M059J (cell line): ENCODE measurements at places on chromosomes 1 and 21. TPM values are rescaled to one million over a fixed set of nuclear protein-coding genes. Genes with fewer than 3 reads are reported as not detected.

DNA sequence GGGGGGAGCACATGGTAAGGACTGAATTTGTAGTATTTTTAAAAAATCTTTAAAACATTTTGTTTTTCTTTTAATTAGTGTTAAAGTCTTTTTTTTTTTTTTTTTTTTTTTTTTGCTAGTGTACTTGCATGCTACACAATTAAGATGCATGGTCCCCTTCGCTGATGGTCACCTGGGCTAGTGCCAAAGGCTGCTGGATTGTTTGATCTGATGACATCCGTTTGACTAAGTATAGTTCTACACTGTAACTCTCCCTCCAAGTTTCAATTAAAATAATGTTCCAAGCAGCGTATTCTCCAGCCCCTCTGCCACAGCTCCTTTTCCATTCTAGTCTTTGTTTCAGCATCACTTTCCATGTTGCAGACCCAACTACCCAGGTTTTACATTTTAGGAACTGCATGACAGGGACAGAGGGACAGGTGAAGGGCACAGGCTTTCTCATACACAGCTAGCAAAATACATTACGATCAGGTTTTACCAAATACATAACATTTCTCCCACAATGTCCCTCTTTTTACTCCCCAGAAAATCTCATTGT, 852 bp upstream of the RAVER2 start:
- no peak for DNase-seq

SYT6 gene
- total RNA-seq: not detected in 2 replicates

DNA sequence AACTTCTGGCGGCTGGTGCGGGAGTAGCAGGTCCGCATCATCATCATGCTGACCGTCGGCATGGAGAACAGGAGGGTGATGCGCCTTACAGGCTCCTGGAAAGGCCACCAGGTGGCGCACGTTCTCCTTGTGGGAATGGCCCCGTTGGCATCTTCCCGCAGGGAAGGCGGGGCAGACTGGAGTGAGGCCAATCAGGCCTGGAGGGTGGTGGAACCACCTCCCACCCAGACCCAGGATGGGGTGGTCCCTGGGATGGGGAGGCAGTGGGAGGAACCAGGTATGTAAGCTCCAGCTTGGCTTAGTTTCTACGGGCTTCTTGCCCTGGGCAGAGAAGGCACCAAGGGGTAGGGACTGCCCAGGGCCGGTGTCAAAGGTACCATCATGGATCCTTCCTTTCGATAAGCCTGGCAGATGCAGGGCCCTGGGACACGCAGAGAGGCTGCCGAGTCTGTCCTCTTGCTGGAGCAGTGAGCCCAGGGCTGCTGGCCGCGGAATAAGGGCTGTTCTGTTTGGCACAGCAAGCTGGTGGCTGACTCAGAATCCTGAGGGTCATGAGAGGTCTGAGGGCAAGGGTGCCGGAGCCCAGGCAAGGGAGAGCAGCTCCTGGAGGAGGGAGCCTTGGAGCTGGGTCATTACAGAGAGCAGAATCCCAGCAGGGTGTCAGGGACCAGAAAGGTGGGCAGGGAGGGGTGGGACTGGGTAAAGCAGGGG, 8.7 kb upstream of the LGR6 start:
- DNase-seq: peak; percentile 83

- no peak for DNase-seq
Observed at GRCh38 chr1:14136152-14136763, 436.3 kb downstream of the PRDM2 start.

DNA sequence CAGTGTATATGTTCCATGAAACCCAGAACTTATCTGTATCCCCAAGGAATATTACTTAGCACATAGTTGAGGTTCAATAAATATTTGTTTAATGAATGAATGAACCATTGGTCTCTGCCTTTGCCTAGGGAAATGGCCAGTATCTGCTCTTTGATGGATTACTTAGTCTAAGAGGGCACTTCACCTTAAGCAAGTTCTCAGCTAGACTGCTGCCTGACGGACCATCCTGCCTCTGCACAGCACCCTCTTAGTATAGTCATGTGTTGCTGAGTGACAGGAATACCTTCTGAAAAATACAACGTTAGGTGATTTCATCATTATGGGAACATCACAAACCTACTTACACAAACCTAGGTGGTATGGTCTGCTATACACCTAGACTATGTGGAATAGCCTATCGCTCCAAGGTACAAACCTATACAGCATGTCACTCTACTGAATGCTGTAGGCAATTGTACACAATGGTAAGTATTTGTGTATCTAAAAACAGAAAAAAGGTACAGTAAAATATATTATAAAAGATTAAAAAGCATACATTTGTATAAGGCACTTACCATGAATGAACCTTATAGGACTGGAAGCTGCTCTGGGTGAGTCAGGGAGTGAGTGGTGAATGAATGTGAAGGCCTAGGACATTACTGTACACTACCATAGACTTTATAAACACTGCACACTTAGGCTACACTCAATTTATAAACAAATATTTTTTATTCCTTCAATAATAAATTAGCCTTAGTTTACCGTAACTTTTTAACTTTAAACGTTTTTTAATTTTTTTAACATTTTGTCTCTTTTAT, 83.7 kb upstream of the LRRC8D start:
- DNase-seq: no peak

GRCh38 chr1:19645411-19646251, 1.5 kb downstream of the NBL1 start:
- DNase-seq: peak; percentile 33

DNA sequence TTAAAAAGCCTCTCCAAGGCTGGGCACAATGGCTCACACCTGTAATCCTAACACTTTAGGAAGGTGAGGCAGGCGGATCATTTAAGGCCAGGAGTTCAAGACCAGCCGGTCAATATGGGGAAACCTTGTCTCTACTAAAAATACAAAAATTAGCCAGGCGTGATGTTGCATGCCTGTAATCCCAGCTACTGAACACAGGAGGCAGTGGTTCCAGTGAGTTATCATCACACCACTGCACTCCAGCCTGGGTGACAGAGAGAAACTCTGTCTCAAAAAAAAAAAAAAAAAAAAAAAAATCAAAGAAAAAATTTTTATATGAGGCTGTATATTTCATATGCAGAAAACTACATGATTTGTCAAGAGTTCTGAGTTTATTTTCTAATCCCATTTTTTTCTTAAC, 1107.1 kb upstream of the TMPRSS15 start:
- DNase-seq: no peak

- no peak for DNase-seq
Observed at GRCh38 chr1:159949123-159949522, 3.7 kb upstream of the IGSF9 start.

DNA sequence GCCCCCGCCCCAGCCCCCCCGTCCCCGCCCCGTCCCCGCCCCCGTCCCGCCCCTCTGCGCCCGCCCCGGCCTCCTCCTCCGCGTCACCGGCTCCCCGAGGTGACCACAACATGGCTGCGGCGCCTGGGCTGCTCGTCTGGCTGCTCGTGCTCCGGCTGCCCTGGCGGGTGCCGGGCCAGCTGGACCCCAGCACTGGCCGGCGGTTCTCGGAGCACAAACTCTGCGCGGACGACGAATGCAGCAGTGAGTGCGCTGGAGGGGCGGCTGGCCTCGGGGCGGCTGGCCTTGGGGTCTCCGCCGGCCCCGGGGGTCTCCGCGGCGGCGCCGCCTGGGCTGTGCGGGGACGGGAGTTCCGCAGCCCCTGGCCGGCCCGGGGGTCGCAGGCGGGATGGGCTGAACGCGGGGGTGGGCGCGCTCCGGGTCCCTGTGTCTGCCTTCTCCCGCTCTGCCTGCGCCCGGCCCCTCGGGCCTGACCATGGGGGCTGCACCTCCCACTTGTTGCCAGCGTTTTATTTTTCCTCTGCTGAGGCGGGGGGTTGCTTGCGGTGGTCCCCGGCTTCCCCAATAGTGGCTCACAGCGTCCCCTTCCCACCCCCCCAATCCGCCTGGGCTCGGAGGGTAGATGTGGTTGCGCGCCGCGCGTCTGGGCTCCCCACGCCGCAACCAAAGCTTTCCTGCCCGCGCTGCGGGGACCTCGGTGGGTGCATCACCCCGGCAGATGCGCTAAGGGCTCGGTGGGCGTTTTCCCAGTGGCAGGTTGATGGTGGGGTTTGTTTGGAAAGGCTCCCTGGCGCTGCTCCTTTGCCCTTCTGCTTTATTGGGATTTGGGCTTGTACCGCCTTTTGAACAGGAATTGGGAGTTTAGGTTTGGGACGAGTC, at the start of gene MIA3:
Gene MIA3 (plus strand): TSS at position 97 of the 879 bp plus-strand sequence. CDS start 14 bp downstream, at position 111.
- peak; percentile 27 for DNase-seq

UTP25 gene
- total RNA-seq: 5.9 and 7.8 TPM in 2 replicates

DNA sequence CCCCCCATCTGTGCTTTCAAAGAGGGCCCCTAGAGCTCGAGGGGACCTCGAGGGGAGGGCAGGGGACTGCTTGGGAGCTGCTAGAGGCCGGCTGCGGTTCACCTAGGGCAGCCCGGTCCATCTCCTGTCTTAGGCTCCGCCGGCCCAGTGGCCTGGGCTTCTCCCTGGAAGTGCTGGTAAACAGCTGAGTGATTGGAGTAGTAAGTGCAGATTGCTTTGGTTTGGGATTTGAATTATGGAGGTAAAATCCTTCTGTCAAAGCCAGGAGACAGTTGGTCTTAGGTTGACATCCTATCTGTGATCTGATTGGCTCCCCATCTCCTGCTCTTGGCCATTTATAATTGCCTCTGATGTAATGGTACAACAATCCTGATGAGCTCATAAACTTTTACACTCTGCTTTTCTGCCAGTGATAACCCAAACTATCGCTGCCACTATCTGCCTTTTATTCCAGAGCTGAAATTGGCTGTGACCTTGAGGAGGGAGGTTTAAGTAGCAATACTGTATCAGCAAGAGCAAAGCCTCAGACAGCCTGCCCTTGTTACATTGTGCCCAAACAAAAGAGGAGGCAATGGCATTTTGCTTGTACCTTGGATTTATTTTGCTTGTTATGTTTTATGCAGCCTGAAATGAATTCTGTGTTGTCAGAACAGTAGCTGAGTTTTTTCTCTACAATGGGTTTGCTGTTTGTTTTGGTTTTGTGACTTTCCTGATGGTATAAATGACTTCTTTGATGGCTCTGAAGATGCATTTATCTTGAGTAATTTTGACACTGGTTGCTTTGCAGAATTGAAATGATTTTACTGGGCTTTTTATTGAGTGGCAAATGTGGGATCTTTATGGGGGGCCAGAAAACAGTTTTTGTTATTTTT, 2.4 kb downstream of the ARID1A start:
- DNase-seq: peak; percentile 98

KRTAP7-1 gene
- not detected in 2 replicates for total RNA-seq
